ENCODE measurements at places on chromosomes 2 and 18. TPM values are rescaled to one million over a fixed set of nuclear protein-coding genes. Genes with fewer than 3 reads are reported as not detected.

GRCh38 chr2:173760553-173760952, 204.6 kb downstream of the SP3 start:
- no peak for DNase-seq

DNA sequence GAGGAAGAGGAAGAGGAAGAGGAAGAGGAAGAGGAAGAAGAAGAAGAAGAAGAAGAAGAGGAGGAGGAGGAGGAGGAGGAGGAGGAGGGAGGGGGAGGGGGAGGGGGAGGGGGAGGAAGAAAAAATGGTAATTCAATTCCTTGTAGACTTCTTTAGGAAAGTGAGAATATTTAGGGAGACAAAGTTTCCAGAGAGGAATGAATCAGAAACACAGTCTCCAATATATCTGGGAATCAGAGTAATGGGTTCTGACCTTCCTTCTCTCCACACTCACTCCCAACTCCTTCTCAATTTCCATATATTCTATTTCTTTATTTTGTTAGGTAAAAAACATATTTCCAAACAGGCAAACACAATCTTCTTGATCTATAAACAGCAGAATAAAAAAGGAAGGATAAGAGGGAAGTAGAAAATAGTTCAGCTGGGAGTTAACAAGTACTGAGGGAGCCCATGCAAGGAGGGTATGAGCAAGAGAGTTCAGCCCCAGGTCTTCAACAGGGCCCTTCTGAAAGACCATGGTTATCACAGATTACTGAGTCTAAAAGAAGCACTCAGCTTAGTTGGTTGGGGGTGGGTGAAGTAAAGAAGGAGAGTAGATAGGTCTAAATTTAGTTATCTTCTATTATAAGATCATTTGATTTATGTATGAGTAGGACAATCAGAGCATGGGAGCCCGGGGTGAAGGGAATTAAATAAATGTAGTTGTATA, 480.8 kb downstream of the NRXN1 start:
- no peak for DNase-seq

- peak; percentile 46 for DNase-seq
These were observed 19.3 kb upstream of the FZD7 start for GRCh38 chr2:202014318-202014717.

GRCh38 chr2:167017021-167017420, 128.7 kb downstream of the XIRP2 start:
- no peak for DNase-seq

DNA sequence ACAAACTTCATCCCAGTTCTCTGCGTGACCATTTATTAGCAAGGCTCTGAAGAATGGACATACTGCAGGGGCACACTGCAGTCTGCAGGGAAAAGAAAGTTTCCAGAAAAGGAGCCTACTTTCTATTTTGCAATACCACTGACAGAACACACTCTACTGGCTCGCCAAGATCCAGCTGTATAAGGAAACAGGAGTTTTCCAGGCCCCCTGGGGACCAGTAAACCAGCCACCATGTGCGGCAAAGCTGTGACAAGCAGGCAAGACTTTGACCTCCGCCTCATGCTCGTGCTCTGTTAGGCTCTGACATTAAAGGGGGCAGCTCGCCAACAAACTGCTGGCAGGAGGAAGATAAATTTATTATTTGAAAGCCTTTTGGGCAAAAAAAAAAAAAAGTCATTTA, 67.3 kb downstream of the CCBE1 start:
- no peak for DNase-seq

DNA sequence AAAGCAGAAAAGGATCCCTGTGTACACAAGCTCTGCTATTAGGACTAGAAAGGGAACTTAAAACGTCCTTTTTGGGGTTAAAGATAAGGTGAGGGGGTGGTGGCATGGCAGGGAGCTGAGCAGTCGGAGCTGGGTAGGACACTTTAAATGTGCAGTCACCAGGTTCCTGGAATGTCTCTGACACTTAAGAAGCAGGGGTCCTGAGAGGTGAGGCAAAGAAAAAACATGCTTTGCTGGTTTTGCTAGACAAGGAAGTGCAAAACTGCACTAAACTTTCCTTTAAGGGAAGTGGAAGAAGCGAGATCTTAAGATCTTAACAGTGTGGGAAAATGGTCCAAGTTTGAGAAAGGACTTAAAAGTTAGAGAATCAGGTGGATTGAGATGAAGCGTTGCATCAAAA, 99.5 kb upstream of the MAP3K20 start:
- DNase-seq = no peak

DNA sequence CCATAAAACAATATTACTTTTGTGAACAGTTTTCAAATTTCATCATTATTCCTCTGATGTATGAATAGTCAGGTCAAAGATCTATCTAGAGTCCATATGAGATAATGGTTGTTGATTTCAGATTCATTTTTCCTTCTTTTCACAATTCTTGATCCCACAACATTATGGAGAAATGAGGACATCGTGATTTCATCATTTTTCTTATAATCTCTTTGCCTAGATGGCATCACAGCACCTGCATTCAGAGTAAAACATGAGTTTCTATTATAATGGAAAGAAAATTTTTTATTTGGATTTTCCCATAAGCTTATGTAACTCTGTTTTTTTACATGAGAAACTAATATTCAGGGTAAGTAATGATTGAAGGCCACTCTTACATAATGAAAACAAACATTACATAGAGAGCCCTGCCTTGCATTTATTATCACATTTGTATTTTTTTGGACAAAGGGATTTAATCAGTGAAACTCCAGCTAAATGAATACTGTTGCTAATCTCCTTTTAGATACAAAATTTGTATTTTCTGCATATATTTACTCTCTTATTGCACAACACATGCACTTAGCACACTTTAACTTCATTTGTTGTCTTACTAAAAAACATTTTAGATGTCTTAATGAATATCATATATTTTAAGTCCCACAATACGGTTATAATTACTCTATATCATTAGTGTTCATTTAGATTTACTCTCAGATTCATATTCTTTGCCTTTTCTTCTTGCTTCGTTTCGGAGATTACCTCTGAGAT, 188.4 kb upstream of the KYNU start:
- DNase-seq = no peak

DNA sequence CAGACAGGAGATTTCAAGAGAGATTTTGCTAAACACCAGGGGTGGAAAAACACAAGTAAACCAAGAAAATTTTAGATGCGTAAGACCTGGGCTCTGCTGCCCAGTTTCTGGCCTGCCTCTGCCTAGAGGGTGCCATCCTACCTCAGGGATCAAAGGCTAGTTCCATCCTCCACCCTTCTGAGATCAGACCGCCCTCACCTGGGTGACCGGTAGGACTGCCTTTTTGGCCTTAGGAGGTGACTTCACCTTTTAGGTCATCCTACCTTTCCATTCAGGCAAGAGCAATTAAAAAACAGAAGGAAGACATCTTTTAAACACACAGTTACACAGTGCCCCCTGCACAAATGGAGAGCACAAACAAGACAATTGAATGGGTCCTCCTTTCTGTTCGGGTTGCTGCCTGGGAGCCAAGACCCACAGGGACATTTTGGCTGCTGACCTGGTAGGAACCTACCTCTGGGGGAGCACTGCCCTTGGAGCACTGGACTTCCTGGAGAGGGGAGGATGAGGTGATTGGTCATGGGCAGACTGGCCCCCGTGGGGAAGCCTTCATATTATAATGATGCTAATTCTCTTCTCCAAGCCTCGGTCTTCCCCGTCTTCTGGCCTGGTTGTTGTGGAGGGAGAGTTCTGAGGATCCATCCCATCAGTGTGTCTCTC, 3.1 kb downstream of the PSD4 start:
- no peak for DNase-seq

- no peak for DNase-seq
These were observed 118.4 kb upstream of the TMEM18 start for GRCh38 chr2:795531-796041.

The LIMS4 gene
- 16.4 TPM for total RNA-seq

The FBXO11 gene
- 22.1 TPM for total RNA-seq

The UNC80 gene
- not detected for total RNA-seq

The EVA1A gene
- total RNA-seq = 21.4 TPM
